Activated gamma-delta T cell treated with Interleukin-2 at 50 U/mL for 16 hours (primary cell): ENCODE measurements at places on chromosomes 4 and X.

- DNase-seq, result no peak
These were observed 6.3 kb upstream of the RTL5 start for GRCh38 chrX:72137846-72138495.

GRCh38 chr4:8682725-8683124 is 90.2 kb downstream of the CPZ start:
- DNase-seq, result no peak

DNA sequence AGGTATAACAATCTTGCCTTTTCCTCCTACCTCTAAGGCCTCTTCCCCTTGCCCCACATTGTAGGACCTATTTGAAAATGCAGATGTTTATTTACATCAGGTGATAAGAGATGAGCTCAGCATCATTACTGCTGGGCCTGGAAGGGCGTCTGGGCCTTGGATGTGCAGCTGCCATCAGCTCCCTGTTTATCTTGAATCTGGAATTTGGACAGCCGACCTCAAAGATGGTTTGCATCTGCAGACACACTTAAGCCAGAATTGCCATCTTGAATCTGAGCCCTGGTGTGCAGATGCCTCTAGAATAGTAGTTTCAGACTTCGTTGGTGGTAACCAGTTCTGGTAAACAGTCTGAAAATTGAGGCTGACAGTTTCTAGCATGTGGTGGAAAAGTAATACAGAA is 59.0 kb downstream of the FAM193A start:
- DNase-seq, result no peak

DNA sequence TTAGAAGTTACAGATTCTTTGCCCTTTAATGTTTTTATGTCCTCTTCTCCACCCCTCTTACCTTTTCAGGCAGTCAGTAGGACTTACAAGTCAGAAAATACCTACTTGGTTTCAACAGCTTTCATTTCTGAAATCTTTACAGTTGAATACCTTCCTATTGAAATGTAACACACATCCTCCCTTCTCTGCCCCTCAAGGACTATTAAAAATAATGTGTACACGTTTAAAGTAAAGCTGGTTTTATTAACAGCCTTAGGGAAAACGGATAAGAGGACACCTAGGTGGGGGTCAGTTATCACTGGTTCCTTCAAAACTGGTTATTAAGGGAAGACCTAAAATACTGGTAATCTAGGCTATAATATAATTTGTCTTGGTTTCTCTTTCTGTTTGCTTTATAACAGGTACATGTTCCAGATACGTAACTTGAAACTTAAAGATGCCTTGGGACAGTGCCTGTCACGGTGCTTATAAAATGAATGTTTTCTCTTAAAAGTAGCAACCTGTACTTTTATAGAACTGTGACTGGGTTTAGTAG is 1.8 kb downstream of the CCSER1 start:
- no peak for DNase-seq

GRCh38 chr4:2423066-2423465 is 4.3 kb downstream of the CFAP99 start:
- no peak for DNase-seq
